ENCODE measurements at places on chromosomes 11 and 22.

GRCh38 chr11:61957021-61957770 lies 7.0 kb downstream of the BEST1 start:
- DNase-seq, result no peak

- no peak for DNase-seq
Measured at GRCh38 chr11:69295079-69295994, 1.4 kb downstream of the MYEOV start.

- DNase-seq, result no peak
Measured at GRCh38 chr11:112504056-112504455, 243.4 kb upstream of the PLET1 start.

DNA sequence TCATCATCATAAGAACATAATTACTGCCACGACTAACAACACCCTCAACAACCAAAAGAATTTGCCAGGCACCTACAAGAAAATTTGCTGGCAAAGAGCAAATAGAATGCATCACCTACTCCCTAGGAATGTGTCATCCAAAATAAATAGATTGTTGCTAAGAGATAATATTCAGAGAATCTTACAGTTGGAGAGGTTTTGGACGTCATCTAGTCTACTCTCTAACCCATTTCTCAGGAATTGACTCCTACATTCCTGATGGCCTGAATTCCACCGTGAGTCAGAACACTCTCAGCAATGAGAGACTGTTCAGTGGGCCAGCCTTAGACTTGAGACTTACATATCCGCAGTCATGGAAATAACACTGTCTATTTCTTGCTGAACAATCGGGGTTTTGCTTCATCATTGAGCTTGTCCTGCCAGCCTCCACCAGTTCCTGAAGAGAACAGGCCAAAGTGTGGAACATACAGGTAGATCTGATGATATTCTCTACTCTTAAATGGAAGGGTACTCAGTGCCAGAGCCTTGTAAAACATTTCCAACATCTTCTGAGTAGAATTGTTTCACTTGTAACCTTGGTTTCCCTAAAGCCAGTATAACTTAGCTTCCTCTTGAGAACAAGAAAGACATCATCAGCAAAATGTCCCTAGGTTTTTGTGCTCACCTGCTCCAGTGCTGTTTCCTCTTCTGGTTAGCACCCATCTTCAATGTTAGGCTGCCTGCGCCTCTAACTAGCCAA lies 8.3 kb downstream of the KIRREL3 start:
- DNase-seq, result no peak

DNA sequence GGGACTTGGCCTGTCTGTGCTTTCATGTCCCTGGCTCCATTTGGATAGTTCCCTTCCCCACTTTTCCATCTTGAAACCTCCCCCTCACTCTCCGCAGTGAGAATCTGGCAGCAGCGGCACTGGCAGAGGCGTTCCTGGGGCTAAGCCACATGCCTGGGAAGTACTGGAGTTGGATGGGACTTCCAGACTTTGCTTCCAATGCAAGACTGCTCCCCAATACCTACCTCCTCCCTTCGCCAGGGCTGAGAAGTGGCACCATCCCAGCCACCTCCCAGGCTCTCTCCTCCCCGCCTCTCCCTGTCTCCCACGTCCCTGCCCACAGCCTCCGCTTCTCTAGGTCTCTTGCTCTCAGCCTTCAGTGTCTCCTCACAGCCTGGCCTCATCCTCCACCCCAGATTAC lies 16.6 kb downstream of the TST start:
- DNase-seq, result no peak

- DNase-seq, result no peak
Measured at GRCh38 chr22:39188809-39189208, 36.3 kb upstream of the CBX7 start.

- no peak for DNase-seq
Measured at GRCh38 chr22:50190941-50191741, 5.4 kb downstream of the TRABD start.
